Aorta (tissue), 5 donors: ENCODE measurements at places on chromosomes 5 and 9.

- no peak for DNase-seq
Measured at GRCh38 chr5:14417792-14418765, 163.5 kb upstream of the OTULINL start.

DNA sequence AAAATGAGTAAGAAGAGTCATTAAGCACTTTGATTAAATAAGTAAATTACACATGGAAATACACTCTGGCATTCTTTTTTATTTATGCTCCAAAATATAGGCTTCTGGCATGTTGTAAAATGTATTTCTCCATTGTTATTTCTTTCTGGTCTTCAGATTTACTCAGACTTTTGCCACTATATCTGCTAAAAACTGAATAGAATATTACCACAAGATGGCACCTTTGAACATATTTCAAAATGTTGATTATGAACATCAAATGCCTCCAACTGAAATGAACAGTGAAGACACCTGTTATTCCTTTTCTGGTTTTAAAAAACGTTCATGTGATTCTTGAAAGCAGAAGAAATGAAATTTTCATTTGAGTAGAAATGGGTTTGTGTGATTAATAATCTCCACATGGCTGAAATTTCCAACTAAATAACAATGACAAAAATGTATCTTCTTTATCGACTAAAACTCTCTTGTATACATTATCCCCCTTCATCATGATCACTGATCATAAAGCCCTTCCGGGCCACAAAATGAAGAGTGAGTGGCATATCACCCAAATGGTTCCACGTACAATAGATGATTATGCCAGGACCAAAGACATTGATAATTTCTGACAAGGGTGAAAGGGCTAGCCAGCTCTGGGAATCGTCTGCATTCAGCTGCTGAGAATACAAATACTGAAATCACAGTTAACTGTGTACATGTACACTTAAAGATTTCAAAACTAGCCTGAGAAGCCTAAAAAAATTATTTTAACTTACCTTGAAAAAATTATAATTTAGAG, 23.8 kb downstream of the TYRP1 start:
- no peak for DNase-seq

DNA sequence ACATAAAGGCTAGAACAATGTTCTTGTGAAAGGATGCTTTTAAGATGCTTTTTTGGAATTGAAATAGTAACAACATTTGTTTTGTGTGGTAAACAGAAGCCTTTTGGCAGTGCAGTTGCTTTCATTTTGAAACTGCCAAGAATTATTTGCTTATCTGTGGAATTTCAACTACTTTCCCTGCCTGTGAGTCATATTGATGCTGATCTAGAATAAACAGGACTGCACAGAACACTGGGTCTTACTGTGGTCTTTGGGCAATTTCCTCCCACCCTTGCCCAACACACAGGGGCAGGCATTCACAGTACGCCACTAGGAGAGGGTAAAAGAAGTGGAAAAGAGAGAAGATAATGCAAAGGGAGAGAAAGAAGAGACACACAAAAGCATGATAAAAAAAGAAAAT, 483.7 kb downstream of the ELAVL2 start:
- no peak for DNase-seq

GRCh38 chr5:51977014-51977413, 593.8 kb downstream of the ISL1 start:
- DNase-seq, result no peak

GRCh38 chr9:36445800-36446361, 45.8 kb upstream of the RNF38 start:
- DNase-seq, result no peak
